ENCODE measurements at places on chromosomes 2 and 18. TPM values are rescaled to one million over a fixed set of nuclear protein-coding genes. Genes with fewer than 3 reads are reported as not detected.
A peak's percentile ranks its signal among the peaks of the same experiment; 100 is the strongest.

The CNRIP1 gene
- 25.1 TPM for total RNA-seq

The UPP2 gene
- total RNA-seq: not detected

The ACVR1C gene
- under 0.01 TPM for total RNA-seq

The RALBP1 gene
- total RNA-seq: 69.3 TPM

The RUFY4 gene
- total RNA-seq: not detected

GRCh38 chr2:216031960-216032689 lies 18.8 kb upstream of the MREG start:
- DNase-seq: peak; percentile 75

GRCh38 chr2:15556311-15556930 lies 4.7 kb downstream of the NBAS start:
- no peak for DNase-seq

DNA sequence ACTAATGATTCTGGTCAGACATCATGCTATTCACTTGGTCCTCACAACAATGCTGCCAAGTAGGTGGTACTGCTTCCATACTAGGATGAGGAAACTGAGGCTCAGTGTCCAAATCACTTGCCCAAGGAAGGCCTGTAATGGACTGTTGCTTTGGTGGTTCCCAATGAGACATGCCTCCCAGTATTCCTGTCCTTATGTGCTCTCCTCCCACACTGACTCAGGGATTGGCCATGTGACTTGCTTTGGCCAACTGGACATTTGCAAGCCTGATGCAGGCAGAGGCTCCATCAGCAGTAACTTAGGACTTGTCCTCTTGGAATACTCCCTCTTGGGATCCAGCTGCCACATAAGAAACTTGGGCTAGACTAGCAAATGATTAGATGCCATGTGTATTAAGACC lies 3.0 kb downstream of the FBXO41 start:
- no peak for DNase-seq
